Left lung (tissue), 14 donors: ENCODE measurements at places on chromosomes 7 and 10. TPM values are rescaled to one million over a fixed set of nuclear protein-coding genes. Genes with fewer than 3 reads are reported as not detected.

DNA sequence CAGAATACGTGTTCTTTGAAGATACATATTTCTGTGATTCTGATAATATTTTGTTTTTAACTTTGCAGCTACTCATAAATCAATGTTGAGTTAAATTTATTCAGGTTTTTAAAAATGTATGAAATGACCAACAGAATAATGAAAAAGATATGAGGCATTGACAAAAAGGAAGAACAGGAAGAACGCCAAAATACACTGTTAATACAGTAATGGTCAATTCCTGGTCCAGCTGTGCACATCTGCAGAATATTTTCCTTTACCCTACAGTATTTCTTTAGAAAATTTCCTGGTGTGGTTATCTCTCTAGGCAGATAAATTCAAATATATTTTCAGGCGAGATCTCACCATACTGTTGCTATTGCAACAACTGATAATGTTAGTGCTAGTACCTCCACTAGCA lies 203.2 kb upstream of the DGKB start:
- DNase-seq: peak; percentile 8

Gene SPDYE9
- 1.2 TPM for polyA plus RNA-seq

DNA sequence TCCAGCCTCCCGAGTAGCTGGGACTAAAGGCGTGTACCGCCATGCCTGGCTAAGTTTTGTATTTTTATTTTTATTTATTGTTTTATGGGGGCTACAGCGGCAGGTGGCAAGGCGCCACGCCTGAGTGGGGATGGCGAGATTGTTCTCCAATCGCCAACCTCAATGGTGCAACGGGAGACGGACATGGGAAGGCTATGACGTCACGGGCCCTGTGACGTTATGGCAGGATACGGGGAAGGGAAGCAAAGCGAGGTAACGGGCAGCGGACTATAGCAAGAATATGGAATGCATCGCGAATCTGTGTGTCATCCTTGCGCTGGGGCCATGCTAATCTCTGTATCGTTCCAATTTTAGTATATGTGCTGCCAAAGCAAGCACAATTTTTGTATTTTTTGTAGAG lies 24.8 kb upstream of the FIS1 start:
- DNase-seq: no peak

DNA sequence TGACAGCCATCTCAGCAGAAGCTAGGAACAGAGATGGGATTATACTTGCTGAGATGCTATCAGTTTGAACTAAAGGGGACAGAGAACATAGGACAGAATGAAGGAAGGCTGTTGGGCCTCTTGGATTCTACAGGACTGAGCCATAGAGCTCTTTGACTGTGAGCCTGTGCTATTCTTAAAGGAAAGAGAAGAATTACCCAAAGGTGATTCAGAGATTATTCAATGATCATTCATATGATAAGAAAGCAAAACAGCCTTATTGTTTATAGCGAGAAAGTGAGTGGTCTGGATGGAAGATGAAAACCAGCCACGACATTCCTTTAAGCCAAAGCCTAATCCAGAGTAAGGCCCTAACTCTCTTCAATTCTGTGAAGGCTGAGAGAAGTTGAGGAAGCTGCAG lies 69.7 kb upstream of the NEUROD6 start:
- DNase-seq: no peak

DNA sequence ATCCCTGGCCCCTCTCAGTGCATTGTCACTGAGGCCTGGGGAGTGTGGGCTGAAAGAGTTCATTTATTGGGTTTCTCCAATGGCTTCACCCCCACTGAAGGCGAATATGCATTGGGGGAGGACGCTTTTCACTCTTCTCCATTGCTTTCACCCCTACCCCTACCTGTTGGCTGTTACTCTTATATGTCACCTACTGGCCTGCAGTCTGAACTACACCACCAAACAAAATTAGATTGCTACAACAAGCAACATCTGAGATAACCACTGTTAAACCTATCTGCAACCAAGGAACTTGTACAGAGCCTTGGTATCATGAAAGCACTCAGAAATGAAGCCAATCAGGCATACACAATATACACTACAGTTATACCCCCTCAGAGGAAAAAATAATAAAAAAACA lies 203.7 kb downstream of the REEP3 start:
- DNase-seq: no peak
